ENCODE measurements at places on chromosomes 16 and 17. TPM values are rescaled to one million over a fixed set of nuclear protein-coding genes. Genes with fewer than 3 reads are reported as not detected.

The ITGAX gene
- total RNA-seq = not detected

The BRIP1 gene
- total RNA-seq = 13.3 TPM

The DNAH2 gene
- total RNA-seq = 0.18 TPM

The NLRC5 gene
- total RNA-seq = 1.8 TPM

The KRT16 gene
- 0.40 TPM for total RNA-seq

The TBC1D3C gene
- total RNA-seq = 0.18 TPM

The ITGB4 gene
- total RNA-seq = 112 TPM

The TERB1 gene
- 0.49 TPM for total RNA-seq

The FTSJ3 gene
- 44.0 TPM for total RNA-seq

The CPPED1 gene
- 8.7 TPM for total RNA-seq

The ALOXE3 gene
- total RNA-seq = not detected

The EPX gene
- not detected for total RNA-seq

The NAGS gene
- 0.42 TPM for total RNA-seq

The GAN gene
- total RNA-seq = 13.9 TPM

The VASN gene
- total RNA-seq = 37.6 TPM

The CDRT15 gene
- total RNA-seq = not detected

The OTOP2 gene
- not detected for total RNA-seq

The FBXW10 gene
- 0.16 TPM for total RNA-seq

The RAD51C gene
- total RNA-seq = 28.8 TPM

The C1QTNF8 gene
- total RNA-seq = 0.20 TPM

The KRT33B gene
- total RNA-seq = not detected

The CTRL gene
- 1.4 TPM for total RNA-seq

The ADAP2 gene
- 2.3 TPM for total RNA-seq

The PRSS8 gene
- 79.1 TPM for total RNA-seq

The CRHR1 gene
- total RNA-seq = 0.36 TPM

The NOG gene
- total RNA-seq = 13.7 TPM

The PTGES3L gene
- 1.5 TPM for total RNA-seq

The CES3 gene
- total RNA-seq = 5.1 TPM
